ENCODE measurements at places on chromosomes 6 and 20.
A peak's percentile ranks its signal among the peaks of the same experiment; 100 is the strongest.

- DNase-seq: no peak
Measured at GRCh38 chr20:2164421-2164820, 62.8 kb downstream of the STK35 start.

DNA sequence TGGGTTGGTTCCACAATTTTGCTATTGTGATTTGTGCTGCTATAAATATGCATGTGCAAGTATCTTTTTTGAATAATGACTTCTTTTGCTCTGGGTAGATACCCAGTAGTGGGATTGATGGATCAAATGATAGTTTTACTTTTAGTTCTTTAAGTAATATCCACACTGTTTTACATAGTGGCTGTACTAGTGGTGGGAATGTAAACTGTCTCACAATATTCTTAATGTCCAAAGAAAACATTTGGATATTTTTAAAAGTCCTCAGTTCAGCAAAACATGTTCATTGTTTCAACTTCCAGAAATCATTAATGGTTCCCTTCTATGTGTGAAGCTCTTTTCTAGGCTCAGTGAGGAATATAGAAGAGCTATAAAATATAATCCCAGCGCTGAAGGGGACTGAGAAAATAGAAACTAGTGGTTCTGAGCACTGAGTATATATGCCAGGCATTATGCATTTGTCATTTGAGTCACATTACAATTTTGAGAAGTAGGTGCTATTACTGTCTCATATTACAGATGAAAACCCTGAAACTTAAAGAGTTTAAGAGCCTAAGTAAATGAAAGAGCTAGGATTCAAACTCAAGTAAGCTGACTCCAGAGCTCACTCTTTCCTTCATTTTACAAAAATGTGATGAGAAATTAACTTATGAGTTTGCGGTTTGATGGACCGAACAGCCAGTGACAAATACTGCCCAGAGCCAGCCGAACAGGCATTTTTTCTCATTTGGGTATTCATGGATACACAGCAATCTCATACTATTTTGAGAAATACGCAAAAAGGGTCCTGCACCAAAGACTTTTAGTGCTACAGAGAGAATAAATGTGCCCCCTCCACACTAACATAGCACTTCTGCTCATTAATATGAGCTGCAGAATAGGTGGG, 250.1 kb downstream of the TBX18 start:
- DNase-seq: no peak

GRCh38 chr20:9119776-9120175, 50.9 kb downstream of the PLCB4 start:
- DNase-seq: no peak

GRCh38 chr20:5810800-5811422, 60.7 kb downstream of the SHLD1 start:
- no peak for DNase-seq

DNA sequence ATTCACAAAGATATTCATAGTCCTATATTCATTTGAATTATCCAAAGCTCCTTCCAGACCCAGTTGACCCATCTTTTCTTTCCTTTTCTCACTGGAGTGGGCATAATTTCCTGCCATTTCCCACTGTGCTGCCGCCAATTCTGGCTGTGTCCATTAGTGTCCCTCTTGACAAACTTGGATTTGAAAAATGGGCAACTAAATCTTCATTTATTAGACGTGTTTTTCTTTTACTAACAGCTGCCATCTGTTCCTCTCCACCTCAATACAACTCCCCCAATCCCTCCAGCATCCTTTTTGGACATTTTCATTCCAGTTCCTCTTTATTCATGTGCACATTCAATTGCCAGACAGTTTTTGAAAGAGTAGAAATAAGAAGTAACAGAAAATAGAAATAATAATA, 90.5 kb downstream of the PCSK2 start:
- no peak for DNase-seq

DNA sequence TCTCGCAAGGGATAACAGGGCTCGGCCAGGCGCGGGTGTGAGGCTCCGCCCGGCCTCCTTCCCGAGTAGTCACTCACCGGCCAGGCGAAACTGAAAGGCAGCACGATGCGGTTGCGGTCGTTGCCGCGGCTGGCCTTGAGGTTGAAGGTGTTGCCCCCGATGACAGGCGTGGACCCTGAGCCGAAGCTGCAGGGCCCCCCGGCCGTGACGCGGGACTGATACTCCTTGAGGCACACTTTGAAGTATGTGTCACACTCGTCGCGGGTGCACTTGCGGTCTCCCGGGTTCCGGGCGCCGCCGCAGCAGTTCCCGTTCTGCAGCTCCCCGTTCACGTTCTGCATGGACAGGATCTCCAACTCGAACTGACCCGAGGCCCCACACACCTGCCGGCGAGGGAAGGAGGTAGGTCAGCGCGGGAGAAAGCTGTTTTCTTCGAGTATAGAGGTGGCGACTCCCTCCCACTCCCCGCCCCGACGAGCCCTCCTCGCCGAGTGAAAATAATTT, 1.1 kb downstream of the JAG1 start:
- DNase-seq: peak; percentile 53

DNA sequence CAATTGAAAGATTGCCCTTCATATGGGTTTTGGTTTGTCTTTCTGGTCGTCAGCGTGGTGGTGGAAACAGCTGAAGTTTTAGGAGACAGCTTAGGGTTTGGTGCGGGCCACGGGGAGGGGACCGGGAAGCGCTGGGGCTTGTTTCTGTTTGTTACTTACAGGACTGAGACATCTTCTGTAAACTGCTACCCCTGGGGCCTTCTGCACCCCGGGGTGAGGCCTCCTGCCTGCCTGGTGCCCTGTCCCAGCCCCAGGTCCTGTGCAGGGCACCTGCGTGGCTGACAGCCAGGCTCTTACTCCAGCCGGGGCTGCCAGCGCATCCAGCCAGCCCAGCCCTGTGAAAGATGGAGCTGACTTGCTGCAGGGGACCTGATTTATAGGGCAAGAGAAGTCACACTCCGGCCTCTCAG, 22.8 kb downstream of the NPEPL1 start:
- no peak for DNase-seq

GRCh38 chr6:34959224-34959623, 70.2 kb downstream of the ANKS1A start:
- DNase-seq: no peak

DNA sequence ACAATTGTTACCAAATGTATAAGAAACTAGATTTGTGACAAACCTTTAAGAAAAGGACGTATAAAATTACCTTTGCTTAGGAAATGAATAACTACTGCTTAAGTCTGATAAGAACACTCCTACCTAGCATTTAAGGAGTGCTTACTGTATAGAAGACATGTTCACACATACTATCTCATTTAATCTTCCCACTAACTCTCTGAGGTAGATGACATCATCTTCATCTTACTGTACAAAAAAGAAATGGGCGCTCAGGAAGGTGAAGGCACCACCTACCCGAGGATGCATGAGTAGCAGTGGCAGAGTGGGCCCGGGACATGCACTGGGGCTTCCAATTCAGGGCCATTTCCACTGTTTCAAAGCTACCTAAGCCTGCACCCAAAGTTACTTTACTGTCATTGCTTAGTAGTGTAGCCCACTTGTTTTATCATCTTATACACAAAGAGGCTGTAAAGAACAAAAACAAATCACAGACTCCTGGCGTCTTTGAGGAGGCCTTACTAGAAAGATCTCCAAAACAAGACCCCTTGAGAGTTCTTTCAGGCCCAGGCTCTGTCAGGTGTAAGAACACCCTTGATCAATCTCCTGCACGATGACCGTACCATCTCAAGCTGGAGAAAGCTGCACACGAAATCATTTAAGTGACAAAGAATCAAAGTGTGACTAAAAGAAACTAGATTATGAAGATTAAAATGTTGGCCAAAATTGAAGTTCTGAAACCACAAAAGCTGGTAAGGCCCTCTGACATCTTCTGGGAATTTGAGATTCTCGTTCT, 128.0 kb downstream of the INSM1 start:
- no peak for DNase-seq

- no peak for DNase-seq
Measured at GRCh38 chr6:142002825-142003405, 129.8 kb upstream of the GJE1 start.

- DNase-seq: no peak
Measured at GRCh38 chr20:37726971-37727956, 33.4 kb downstream of the CTNNBL1 start.

- peak; percentile 29 for DNase-seq
Measured at GRCh38 chr6:85015396-85015990, 251.1 kb upstream of the TBX18 start.

DNA sequence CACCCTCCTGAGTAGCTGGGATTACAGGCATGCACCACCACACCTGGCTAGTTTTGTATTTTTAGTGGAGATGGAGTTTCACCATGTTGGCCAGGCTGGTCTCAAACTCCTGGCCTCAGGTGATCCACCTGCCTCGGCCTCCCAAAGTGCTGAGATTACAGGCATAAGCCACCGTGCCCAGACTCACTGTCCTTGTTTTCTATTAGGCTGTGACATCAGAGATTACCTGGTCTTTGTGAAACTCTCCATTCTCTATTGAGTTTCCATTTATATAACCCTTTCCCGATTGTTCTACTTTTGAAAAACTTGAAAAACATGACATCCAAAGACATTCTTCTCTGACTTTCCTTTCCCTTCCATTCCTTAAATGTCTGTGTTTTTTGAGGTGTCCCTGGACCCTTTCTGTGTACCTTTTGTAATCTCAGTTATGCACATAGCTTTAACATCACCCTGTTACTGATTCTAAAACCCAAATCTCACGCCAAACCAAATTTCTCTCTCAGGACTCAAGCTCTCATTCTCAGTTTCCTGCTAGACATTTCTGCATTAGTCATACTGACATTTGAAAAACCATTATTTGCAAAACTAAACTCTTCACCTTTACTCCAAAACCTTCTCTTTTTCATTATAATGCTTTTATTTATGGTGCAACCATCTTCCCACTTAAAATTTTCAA, 137.0 kb downstream of the KHDC1L start:
- no peak for DNase-seq

DNA sequence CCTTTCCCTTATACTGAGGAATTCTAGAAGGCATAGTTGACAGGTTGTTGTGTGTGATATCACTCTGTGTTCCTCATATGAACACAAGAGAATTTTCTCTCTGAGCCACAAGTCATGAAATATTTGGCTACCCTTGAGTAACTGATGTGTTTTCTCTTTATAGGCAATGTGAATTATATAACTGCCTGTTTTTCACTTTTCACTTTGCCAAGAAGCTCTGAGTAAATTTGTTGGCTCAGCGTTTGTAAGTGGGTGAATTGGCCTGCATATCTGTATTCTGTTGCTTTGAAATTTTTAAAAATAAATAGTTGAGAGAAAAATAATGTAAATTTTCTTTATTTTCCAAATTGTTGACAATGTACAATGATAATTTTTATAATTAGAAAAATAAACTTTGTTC, 5.2 kb upstream of the BTBD9 start:
- DNase-seq: no peak

DNA sequence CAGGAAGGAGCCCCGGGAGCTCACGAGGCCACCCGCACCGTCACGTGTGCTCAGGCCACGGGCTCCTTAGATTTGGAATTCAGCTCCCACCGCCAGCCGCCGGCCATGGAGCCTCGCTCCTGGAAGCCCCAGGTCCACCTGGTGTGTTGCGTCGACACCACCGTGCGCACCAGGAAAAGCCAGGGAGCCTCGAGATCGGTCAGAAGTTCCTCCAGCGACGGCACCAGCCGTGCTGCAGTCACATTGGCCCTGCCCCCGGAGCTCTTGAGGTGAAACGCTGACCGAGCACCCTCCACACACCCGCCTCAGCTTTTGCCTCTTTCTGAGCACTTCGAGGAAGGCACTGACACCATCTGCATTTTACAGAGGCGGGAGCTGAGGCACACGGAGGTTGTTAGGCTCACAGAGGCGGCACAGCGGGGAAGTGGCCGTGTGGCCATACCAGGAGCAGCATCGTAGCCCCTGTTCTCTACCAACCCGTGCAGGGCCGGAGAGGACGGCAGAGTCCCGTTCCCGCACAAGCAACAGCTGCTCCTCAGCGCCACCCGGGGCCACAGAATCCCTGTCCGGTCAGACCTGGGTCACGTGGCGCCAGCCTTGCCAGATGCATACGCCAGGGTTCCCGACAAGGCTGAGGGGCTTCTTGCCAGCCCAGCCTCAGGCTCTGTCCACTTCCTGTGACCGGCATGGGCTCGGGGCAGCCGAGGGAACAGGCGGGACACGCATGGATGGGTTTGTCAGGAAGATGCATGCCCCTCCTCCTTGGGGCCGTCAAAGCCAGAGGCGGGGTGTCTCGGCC, 7.6 kb downstream of the NKAIN4 start:
- no peak for DNase-seq

DNA sequence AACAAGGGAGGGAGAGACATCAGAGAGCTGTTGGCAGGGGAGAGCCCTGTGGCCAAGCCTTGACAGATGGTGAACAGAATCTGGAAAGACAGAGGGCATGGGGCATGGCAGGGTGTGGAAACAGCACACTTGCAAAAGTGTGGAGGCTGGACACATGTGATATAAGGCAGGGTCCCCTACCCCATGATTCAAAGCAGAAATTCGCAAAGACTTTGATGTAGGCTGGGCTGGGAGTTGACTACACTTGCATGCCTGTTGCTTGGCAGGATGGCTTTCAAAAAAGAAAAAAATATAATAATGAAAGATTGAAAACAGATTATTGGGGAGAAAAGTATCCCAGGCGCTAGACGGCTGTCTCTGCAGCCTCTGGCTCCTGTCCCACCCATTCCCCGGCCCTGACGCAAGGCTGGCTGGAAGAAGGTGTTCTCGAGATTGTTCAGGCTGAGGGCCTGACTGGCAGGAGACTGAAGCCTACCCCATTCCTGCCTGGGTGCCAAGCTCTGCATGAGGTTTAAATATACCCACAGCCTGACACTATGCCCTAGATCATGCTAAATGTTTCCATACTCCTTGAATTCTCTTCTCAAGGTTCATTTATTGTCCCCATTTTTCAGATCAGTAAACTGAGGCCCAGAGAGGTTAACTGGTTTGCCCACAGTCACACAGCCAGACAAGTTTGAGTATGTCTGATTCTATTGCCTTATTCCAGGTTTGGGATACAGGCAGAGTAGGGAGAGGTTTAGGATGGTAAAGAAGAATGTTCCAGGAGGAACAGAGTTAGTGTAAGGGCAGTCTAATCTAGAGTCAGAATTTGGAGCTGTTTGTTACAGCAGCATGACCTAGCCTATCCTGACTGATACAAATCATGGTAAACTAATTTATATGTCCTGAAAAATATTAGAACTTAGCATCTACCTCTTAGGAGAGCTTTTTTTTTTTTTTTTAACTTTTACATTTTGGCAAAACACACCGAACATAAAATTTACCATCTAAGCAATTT, 23.4 kb upstream of the CCN5 start:
- no peak for DNase-seq
